ENCODE measurements at places on chromosomes 12 and 14.

- DNase-seq = peak; percentile 64
Measured at GRCh38 chr14:39467889-39468524, 35.8 kb upstream of the FBXO33 start.

- no peak for DNase-seq
Measured at GRCh38 chr12:92156704-92157395, 11.2 kb upstream of the BTG1 start.

- no peak for DNase-seq
Measured at GRCh38 chr12:86148612-86149011, 107.6 kb downstream of the MGAT4C start.

DNA sequence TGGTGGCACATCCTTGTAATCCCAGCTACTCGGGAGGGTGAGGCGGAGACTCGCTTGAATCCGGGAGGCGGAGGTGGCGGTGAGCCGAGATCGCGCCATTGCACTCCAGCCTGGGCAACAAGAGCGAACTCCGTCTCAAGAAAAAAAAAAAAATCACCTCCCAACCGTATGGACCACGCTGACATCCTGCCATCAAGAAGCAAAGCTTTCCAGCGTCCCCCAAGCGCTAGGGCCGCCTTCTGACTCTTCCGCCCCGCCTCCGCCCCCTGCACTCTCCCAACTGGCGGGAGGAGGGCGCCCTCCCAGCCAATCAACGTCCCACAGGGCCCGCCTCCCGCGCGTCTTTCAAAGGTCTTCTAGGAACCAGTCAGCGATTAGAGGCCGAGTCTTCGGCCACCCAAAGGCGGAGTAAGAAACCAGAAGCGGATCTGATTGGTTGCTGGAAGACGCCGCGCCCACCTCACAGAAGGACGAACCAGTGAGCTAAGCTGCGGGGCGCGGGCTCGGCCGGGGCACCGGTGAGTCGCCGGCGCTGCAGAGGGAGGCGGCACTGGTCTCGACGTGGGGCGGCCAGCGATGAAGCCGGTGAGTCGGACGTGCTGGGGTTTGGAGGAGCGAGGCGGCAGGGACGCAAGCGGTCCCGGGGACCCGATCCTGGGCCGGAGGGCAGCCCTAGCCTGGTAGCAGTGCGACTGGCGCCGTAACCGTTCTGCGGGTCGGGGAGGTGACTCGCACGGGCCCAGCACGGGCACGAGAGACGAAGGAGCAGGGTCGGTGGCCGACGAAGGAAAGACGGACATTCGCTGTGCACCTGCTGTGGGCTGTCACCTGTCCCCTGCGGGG lies at the start of gene CDKN3:
TSS of gene CDKN3 (plus strand) at position 515 of the 843 bp plus-strand sequence. CDS start at position 577, 62 bp downstream.
- DNase-seq = peak; percentile 99

DNA sequence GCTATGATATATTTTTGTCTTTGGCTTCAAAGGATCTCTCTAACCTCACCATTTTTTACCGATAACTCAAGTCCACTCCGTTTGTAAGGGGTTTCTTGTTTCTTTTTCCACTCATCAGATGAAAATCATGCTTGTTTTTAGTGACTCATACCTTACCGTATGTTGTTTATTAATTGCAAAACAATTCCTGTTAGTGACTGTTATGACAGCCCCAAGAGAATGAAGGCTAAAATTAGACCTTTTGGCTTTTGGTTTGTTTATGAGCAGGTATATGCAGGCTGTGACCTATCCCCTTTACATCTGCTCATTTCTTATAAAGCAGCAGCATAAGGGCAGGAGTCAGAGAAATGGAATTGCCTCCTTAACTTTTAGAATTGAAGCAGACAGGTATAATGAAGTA lies 319.8 kb downstream of the CEP128 start:
- DNase-seq = peak; percentile 1

Measured in activated CD4-positive, alpha-beta T cell treated with anti-CD3 and anti-CD28 coated beads, Interleukin-10, Interleukin-2, amounts not matched to agents 100 ng/mL and 50 ng/mL, durations not matched to agents 16 hours and 8 hours (primary cell).